RWPE2 (cell line): ENCODE measurements at places on chromosomes 3 and 15.

- no peaks in the 10 kb centered on the region for H3K36me3 ChIP-seq
- H3K27me3 ChIP-seq, result no peaks in the 10 kb centered on the region
- DNase-seq, result no peak
- H3K4me3 ChIP-seq, result no peak overlapping the region
- no peak overlapping the region for H3K27ac ChIP-seq
Measured at GRCh38 chr3:158790901-158791589, 10.8 kb upstream of the MFSD1 start.

- H3K27ac ChIP-seq, result no peak overlapping the region
- H3K4me1 ChIP-seq, result no peaks in the 10 kb centered on the region
Measured at GRCh38 chr3:62114763-62115162, 258.6 kb downstream of the FEZF2 start.

- no peak overlapping the region for H3K27ac ChIP-seq
- no peak overlapping the region for H3K4me3 ChIP-seq
- H3K36me3 ChIP-seq, result peaks cover 50% of the 10 kb centered on the region
- no peak for DNase-seq
Measured at GRCh38 chr15:40554161-40554525, 10.7 kb downstream of the CCDC32 start.

DNA sequence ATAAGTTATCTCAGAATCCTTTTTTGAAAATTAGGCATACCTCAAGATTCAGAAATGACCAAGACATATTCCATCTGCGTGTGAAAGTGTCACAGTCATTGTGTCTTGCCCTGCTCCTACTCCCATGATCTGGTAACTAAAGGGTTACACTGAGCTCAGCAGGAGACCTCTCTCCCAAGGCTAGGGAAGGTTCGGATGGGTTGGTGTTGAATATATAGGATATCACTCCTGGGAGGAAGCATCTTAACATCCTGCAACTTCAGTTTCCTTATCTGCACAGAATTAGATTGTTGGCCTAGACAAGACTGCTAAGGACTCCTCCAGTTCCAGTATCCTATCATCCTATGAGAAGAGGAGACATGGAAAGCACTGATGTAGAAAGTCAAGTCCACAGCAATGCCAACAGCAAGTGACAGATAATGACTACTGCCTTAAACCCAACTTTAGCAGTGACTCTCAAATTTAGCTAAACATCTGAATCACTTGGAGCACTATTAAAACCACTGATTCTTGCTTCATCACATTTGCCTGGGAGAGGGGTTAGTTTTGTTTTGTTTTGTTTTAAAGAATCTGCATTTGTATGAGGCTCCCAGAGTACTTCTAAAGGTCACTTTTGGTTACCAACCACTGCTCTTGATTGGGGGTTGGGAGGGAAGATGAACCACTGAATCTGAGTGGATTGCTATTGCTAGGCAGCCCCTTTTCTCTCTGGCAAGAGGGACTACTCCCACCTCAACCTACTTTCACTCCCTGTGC is 9.7 kb downstream of the ADAMTS9 start:
- no peak overlapping the region for H3K4me3 ChIP-seq
- peaks cover 6% of the 10 kb centered on the region for H3K27me3 ChIP-seq
- no peak overlapping the region for H3K27ac ChIP-seq
- DNase-seq, result no peak

- no peaks in the 10 kb centered on the region for H3K27me3 ChIP-seq
- H3K4me3 ChIP-seq, result no peak overlapping the region
- no peaks in the 10 kb centered on the region for H3K36me3 ChIP-seq
- no peak overlapping the region for H3K27ac ChIP-seq
- DNase-seq, result no peak
Measured at GRCh38 chr3:51099794-51100535, 285.1 kb upstream of the MANF start.

DNA sequence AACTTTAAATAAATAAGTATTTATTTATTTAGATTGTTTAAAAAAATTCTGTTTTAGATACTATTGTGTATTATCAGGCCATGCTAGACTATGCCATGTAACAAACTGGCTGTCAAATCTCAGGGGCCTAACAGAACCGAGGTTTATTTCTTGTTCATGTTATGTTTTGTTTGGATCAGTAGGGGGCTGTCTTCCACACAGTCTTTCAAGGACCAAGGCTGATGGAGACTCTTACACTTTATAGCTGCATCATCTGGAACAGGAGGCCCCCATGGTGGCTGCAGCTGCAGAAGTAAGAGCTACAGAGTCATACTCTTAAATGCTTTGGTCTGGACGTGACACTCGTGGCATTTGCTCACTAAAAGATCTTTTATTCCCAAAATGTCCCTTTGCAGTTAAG is 33.0 kb upstream of the ARL14 start:
- no peak overlapping the region for H3K4me3 ChIP-seq
- no peak for DNase-seq
- H3K4me1 ChIP-seq, result no peaks in the 10 kb centered on the region
- H3K27ac ChIP-seq, result no peak overlapping the region
- H3K36me3 ChIP-seq, result no peaks in the 10 kb centered on the region

DNA sequence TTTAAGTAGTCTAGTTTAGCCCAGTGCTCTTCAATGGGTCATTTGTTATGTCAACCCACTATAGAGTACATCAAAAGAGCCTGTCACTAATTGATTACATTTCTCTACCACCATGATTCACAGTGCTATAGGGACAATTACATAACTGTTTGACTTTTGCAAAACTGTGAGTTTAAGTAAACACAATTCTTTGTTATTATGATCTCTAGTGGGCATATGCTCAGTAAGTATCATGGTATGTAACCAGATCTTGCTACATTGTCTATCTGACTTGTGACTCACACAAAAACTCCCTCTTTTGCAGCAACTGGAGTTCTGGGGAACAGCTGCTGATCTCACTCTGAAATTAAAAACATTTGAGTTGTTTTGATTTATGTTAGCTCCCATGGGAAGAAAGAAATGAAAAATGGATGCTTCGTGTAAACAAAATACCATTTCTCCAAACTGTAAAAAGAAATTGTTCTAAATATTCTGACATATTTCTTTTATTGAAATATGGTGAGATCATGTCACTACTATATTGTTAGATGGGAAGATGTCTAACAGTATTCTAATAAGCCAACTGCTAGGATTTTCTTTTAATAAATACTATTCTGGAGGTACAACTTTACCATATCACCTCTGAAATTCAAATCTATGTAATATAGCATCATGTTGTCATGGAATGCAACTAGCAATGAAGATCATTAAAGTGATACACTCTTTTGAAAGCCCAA is 470.4 kb downstream of the ROBO1 start:
- H3K4me3 ChIP-seq, result no peak overlapping the region
- H3K36me3 ChIP-seq, result no peaks in the 10 kb centered on the region
- H3K27ac ChIP-seq, result no peak overlapping the region
- peaks cover 5% of the 10 kb centered on the region for H3K4me1 ChIP-seq
- no peaks in the 10 kb centered on the region for H3K27me3 ChIP-seq

GRCh38 chr15:57495041-57495440 is 96.7 kb upstream of the MYZAP start:
- H3K4me3 ChIP-seq, result no peak overlapping the region
- H3K4me1 ChIP-seq, result no peaks in the 10 kb centered on the region
- no peak overlapping the region for H3K27ac ChIP-seq
- DNase-seq, result no peak
- H3K27me3 ChIP-seq, result no peaks in the 10 kb centered on the region

- no peaks in the 10 kb centered on the region for H3K36me3 ChIP-seq
- peak; percentile 25 for DNase-seq
- H3K27me3 ChIP-seq, result no peaks in the 10 kb centered on the region
- no peaks in the 10 kb centered on the region for H3K4me1 ChIP-seq
- no peak overlapping the region for H3K4me3 ChIP-seq
Measured at GRCh38 chr3:127050733-127051132, 67.8 kb downstream of the PLXNA1 start.
